ENCODE measurements at places on chromosomes 3 and 15. TPM values are rescaled to one million over a fixed set of nuclear protein-coding genes. Genes with fewer than 3 reads are reported as not detected.

DNA sequence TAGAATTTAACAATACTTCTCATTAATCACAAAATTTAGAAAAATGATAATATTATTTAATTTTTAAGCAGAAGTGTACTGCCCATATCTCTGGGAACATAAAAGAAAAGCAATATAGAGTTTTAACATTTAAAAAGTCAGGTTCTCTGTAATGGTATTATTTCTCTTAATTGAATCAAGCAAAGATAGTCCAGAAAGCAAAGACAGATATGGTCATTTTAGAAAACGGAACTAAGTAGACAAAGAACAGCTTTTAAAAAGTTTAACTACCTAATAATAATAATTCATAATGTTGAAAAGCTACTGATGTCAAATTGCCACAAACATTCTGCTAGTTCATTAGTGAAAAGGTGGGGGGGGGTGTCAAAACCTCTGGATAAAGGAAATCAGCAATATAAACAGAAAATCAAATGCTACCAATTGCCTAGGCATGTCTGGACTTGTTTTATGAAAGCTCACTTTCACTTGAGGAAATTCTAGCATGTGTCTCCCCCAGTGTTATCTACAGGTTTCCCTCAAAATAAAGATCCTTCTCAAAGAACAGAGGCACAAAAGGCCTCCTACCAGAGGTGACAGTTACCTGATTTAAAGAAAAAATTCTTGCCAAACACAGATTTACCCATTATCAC is 1.7 kb downstream of the ZMAT3 start:
- DNase-seq, result no peak

- no peak for DNase-seq
Observed at GRCh38 chr3:134252766-134253165, 2.1 kb upstream of the RYK start.

PAQR9 gene
- 0.21 TPM for total RNA-seq

PAK6 gene
- total RNA-seq, result 8.4 TPM

DNA sequence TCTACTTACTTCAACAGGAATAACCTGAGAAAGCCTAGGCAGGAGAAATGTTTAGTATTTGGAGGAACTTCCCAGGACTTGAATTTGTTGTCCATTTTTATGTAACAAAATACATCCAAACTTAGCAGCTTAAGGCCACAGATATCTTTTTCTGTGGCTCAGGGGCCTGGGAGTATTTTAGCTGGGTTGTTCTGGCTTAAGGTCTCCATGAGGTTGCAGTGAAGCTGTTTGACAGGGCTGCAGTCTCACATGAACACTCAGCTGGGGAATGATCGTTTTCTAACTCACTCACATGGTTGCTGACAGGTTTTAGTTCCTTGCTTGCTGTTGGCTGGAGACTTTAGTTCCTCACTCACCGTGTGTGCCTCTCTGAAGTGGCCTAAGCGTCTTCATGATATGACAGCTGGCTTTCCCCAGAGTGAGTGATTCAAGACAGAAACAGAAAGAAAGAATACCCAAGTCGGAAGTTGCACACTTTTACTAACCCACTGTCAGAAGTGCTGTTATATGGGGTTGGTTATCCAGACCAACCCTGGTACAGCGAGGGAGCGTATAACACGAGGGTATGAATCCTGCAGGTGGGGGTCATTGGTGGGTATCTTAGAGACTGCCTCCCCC is 229.7 kb upstream of the TBL1XR1 start:
- DNase-seq, result no peak

- DNase-seq, result no peak
Observed at GRCh38 chr3:140822401-140823047, 119.1 kb upstream of the SLC25A36 start.

TLR9 gene
- not detected for total RNA-seq
